ENCODE measurements at places on chromosomes 11 and 22.
A peak's percentile ranks its signal among the peaks of the same experiment; 100 is the strongest.

- DNase-seq: no peak
Measured at GRCh38 chr11:40168414-40168813, 1291.0 kb downstream of the LRRC4C start.

DNA sequence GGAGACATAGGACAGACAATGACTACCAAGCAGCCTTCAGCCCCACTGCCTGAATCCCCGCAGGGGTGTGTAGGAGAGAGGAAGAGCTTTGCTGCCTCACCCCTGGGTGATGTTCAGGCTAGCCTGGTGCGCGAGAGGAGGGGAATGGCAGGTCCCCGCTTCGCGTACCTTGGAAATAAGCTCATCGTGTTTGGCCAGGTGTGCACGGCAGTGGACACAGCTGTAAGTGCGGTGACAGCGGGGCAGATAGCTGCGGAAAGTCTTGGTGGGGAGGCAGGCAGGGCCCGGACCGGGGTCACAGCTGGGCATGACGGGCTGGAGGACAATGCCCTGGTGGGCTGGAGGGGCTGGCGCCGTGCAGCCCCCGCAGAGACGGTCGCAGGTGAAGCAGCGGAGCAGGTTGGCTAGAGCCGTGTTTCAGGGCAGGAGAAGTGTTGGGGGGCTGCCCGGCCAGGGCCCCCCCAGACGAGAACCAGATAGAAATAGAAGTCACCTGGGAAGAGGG is 2.9 kb downstream of the YPEL4 start:
- no peak for DNase-seq

- DNase-seq: peak; percentile 30
Measured at GRCh38 chr11:5937868-5938602, 4.0 kb upstream of the OR56A3 start.

- no peak for DNase-seq
Measured at GRCh38 chr11:124611064-124611463, at the start of gene PANX3. Gene PANX3, plus strand, starts transcription at chr11:124611428. Its CDS starts 129 bp downstream, at chr11:124611557.

DNA sequence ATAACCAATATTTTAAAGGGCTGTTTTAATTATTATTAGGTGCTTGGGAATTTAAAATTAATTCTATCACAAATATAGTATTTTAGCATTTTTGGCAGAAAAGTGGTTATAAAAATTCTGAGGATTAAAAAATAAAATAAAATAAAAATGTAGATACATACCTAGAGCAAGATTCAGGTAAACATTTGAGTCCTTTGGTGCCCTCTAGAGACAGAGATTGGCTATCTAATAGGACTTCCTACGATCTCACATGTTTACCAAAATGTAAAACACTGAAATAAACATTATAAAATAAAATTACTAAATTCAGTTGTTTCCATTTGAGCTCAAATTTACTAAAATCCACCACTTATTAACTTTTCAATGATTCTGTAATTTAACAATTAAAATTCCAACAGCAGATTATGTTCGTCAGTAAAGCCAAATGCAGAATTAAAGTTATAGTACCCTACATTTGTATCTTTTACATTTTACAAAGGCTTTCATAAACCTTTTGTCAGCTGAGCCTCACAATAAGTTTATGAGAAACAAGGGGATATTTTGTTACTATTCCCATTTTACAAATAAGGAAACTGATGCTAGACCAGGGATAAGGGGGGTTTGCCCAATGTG is 27.7 kb downstream of the SLC36A4 start:
- DNase-seq: peak; percentile 19

DNA sequence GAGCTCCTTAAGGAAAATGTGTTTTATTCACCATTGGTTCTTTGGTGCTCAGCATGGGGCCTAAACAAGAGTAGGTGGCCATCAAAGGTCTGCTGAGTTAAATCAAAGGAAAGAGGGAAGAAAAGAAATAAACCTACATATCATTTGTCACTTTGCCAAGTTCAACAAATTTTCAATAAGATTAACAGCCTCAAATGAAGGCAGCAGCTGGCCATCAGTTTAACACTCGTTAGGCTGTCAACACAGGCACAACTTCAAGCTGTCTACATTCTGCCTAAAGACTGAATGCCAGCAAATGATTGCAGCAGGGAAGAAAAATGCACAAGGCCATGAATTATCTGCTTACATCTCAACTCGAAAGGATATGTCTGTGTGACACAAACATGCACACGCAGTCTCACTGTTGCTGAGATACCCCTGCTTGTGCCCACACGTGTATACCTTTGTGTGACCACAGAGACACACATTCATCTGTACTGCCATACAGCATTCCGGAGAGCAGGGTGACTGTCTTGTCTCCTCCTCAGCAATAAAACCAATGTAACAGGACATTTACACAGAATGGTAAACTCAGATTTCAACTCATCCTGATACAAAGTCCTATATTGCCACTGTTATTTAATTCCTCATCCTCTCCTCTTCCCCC is 40.1 kb downstream of the TRIM66 start:
- no peak for DNase-seq

DNA sequence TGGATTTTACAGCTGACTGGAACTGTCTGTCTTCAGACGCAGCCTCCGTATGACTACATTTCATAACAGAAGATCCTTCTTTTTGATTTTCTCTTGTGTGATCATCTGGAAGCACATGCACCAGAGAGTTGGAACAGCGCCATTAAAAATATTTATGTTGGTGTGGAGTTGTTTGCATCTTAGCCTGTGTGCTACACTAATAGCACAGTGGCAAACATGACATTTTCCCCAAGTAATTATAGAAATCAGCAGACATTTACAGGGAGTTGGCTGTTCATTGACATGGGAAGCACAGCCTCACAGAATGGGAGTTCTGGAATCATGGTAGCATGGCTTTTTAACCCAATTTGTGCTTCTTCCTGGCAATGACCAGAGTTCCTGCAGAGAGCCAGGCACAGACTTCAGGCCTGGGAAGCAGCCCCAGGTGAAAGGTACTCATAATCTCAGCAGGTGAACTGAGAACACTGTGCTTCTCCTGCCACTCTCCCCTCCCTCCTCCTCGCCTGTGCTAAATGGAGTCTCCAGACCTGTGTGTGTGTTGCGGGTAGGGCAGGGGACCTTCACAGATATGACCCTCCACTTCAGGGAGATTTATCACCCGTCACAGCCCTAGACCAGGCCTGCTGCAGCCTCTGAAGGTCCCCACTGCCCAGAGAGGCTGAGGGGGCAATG is 82.8 kb upstream of the PLET1 start:
- peak; percentile 85 for DNase-seq

GRCh38 chr22:29270475-29271271 is 2.6 kb downstream of the EWSR1 start:
- DNase-seq: no peak

DNA sequence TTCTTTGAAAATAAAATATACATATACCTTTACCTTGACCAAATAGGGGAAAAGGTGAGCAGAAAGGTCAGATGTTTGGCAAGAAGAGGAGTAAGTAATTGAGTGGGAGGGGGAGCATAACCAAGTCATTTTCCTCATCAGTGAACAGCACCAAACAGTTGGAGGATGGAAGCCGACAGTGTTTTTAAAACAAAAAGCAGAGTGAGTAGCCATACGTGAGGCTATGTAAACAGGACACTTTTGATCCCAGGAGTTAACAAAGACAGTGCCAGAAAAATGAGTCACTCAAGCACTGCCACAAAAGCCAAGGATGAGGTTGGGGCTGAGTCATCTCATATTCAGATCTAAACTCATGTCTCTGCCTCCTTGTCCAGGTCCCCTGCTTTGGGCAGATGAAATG is 734.7 kb downstream of the KCNA4 start:
- peak; percentile 6 for DNase-seq

DNA sequence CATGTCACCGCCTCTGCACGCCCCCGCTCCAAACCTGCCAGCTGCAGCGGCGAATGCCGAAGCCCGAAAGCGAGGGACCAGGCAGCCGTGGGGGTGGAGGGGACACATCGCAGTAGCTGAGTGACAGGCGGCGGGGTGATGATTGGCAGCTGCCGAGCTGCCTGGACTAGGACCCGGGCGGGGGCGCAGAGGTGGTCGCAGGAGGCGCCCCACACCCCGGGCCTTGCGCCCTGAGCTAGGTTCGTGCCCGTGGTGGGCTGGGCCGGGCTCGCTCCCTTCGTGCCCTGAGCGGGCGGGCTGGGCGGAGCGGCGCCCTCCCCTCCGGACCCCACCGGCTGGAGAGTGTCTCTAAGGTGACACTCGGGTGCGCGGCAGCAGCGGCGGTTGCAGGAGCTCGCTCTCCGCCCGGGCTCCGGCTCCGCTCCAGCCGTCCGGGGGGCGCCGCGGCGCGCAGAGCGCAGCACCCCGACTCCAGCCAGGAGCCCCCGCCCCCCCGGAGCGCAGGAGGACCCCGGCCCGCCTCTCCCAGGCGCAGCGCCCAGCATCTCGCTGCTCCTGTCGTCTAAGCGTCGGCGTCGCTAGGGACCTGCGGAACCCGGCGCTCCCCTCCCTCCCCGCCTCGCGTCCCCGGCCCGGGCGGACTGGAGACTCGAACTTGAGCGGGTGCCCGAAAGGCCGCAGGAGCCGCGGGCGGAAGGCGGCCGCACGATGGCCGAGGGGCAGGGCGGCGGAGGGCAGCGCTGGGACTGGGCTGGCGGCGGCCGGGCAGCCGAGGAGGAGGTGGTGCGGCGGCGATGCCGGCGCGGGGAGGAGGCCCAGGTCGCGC is 14.5 kb upstream of the DGKZ start:
- no peak for DNase-seq

GRCh38 chr22:35204807-35205775 is 52.2 kb upstream of the HMGXB4 start:
- no peak for DNase-seq

- no peak for DNase-seq
Measured at GRCh38 chr22:24516301-24516737, 21.2 kb downstream of the UPB1 start.

DNA sequence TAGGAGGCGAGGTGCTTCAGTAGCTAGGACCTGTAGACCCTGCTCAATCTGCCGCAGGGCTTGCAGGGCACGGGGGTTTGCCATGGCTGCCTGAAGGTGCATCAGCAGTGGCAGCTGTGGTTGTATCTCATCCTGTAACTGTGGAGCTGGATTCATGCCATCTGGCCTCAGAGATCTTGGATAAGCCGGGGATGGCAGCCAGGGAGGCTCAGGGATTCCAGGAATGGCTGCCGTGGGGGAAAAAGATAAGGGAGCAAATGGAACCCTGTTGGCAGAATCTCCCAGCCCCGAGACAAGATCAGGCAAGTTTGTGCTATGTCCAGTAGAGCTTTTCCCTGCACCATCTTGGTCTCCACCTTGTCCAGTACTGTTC is 1.8 kb downstream of the UBQLN3 start:
- DNase-seq: no peak

DNA sequence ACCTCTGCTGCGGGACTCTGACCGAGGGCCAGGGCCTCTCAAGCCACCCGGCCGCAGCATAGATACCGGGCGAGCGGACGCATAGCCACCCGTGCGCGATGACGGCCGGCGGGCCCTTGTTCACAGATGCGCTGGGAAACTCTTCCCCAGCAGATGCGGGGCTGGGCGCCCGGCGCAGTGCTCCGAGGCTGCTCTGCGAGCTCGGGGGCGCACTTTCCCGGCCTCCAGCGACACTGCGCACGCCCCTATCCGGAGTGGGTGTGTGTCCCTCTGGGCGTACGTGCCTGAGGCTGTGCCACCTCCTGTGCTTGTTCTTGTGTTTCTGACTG is 104.7 kb upstream of the E2F8 start:
- no peak for DNase-seq

DNA sequence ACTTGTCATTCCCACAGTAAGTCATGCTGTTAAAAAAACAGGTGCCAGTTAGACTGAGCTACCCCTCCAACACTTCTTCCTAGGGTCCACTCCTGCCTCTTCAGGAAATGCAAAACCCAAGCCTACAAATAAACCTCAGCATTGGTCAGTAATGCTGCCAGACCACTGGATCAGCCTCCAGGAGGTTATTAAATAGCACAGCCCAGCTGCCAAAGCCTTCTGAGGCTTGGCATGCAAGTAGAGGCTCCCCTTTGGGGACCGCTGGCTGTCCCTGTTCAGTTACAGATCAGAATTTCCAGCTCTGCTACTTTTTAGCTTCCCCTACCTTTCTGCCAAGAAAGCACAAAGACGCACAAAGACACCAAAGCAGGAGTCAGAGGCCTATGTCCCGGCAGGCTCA is 33.3 kb downstream of the ABTB2 start:
- DNase-seq: no peak

DNA sequence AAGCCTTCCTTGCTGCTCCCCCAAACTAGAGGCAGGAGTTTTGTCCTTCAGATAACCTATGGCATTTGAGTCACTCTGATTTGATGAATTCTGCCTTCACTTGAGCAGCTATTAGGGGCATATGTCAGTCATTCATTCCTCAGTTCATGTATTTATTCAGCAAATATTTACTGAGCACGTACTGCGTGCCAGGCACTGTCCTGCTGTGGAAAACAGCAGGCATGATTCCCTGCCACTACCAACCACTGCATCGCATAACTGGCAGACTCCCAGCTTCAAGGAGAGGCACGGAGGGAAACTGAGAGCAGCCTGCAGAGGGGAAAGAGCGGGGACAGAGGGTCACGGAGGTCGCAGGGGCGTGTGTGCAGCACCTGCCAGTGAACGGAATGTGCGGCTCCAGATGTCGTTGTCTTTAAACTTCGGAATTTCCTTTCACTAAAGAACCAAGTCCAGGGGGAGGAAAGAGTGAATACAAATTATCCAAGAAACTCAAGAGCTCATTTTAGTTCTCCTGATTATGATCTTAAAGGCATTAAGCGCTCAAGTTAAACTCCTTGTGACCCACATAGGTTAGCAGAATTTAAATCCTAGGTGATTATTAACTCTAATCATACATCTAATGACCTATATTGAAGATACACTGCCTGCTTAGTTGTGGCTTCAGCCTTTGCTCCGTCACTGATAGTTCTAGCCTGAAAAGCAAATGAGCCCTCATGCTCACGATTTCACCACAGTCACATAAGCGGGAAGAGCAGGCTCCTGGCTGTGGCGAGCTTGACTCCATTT is 12.6 kb downstream of the PPARA start:
- DNase-seq: peak; percentile 13

- no peak for DNase-seq
Measured at GRCh38 chr22:31212783-31213629, 908 bp downstream of the LIMK2 start.

- DNase-seq: no peak
Measured at GRCh38 chr11:110486156-110486555, 56.4 kb downstream of the FDX1 start.

GRCh38 chr22:21713428-21714058 is 22.1 kb downstream of the YPEL1 start:
- no peak for DNase-seq

GRCh38 chr11:116053548-116053919 is 549.3 kb upstream of the CADM1 start:
- no peak for DNase-seq

- no peak for DNase-seq
Measured at GRCh38 chr11:15453211-15453765, 338.6 kb downstream of the INSC start.
